ACHN (cell line): ENCODE measurements at places on chromosomes 5 and 9.

DNA sequence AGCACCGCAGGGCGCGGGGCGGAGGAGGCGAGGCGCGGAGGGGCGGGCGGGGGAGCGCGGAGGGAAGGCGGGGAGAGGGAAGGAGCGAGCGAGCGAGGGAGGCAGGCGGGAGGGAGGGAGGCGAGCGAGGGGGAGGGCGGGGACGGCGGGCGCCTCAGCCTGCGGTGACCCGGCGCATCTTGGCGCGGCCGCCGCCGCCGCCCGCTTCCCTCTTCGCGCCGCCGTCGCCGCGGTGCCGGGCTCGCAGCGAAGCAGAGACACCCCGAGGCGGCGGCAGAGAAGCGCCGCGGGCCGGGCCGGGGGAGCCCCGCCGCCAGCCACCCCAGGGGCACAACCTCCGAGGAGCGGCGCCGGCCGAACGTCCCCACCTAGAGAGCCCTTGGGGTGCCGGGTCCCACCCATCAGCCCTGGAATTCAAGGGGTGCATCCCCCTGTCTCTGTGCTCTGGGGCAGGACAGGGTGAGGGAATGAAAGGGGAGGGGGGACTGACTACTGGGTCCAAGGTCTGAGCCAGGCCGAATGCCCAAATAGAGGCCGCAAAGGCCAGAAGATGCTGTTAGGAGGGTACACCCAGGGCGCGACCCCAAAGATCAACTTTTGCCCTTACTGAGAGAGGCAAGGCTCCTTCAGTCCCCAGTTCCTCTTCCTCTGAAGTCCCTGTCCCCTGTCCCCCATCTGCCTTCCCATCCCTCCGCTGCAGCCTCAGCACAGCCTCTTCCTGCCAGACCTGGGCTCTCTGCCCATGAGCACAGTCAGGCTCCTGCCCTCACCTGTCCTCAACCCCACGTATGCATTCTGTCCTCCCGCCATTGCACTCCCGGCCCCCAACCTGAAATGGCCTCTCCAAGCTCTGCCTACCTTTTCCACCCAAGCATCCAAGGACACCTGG lies at the start of gene ADAMTS2:
ADAMTS2 (minus strand) TSS at position 29 of the 889 bp plus-strand sequence. CDS start 133 bp downstream, outside the sequence.
- DNase-seq, result no peak

GRCh38 chr5:995318-995717 lies 13.3 kb upstream of the NKD2 start:
- DNase-seq, result no peak

DNA sequence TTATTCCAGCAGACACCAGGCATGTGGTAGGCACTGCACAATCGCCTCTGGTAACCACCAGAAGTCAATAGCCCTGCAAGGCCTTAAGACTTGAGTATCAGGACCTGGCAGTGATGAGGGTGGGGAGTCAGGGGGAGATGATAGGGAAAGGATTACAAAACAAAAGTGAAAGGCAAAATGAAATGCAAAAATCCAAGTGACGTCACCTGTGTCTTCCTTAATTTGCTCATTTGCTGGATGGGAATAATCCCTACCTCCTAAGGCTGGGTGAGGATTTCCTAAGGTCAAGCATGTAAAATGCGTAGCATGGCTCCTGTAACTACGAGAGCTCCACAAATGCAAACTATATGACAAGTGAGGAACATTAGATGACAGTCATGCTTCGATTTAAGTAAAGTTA lies 58.4 kb downstream of the FOXI1 start:
- no peak for DNase-seq

GRCh38 chr5:97297063-97297703 lies 114.1 kb upstream of the RIOK2 start:
- peak; percentile 15 for DNase-seq

DNA sequence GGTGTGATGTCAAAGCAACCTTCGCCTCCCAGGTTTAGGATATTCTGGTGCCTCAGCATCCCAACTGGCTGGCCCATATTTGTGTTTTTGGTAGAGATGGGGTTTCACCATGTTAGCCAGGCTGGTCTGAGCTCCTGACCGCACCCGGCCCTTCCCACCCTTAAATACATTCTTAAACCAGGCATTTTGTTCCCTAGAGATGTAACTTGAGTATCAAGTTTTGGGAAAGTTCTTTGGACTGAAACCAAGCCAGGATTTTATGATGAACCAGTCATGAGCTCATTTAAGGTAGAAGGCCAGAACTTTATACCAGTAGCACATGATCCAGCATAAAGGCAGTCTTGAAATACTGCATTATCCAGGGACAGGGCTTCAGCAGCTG lies 3.5 kb downstream of the RPL7A start:
- DNase-seq, result no peak

- DNase-seq, result no peak
Measured at GRCh38 chr9:4038182-4038723, 261.6 kb downstream of the GLIS3 start.

DNA sequence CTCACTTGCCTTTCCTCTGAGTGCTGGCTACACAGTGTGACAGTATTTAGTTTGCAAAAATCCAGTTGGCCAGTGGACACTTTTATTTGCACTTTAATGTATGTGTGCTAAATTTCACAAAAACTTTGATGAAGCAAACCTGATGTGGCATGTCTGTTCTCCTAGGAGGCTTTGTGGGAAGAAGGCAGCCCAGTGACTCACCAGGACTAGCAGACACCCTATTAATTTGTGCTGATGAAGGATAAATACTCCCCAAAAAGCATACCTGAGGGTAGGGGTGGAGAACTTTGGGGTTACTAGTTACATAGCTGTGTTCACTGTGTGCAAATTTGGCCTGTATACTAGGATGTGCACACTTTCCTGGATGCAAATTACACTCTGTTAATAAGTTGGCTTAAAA lies 39.3 kb upstream of the IPPK start:
- no peak for DNase-seq

GRCh38 chr9:130323051-130323745 lies 57.6 kb downstream of the HMCN2 start:
- DNase-seq, result no peak

DNA sequence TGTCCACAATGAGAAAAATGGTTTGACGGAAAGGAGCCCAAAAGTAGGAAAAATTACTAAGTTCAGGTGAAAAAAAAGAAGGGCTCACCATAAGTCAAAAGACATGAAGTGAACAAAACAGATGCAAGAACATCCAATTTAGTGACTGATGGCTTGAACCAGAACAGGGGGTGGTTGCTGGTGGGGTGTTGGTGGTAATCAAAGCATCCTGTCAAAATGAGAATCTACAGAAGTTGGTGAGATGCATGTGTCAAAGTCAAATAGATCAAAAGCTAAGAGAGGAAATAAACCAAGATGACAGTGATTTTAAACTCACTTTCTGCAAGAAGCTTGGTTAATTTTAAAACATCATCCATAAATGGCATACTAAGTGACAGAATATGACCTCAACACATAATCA lies 117.4 kb downstream of the MLLT3 start:
- DNase-seq, result no peak

DNA sequence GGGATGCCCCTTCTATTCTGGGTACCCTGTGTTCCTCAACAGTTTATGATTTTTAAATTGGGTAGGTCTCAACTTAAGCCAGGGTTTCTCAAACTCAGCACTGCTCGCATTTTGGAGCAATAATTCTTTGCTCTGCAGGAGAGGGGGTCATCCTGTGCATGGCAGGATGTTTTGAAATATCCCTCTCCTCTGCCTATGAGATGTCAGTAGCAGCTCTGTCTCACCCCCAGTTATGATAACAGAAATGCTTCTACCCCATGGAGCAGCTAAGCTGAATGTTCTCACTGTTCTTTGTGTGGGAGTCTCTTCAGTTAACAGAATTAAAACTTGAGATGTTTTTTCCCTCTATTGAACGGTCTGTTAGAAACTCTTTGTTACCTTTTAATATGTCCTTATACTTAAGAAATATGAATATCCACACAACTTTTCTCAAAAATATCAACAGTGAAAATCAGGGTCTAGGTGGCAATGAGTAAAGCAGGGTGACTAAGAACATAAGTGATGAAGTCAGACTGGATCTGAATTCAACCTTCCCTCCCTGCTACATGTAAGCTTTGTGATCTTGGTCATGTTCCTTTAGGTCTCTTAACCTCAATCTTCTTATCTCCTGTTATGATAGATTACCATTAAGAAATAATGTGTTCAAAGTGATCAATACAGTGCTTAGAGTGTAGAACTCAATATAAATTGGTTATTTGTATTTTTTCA lies 89.0 kb downstream of the CAMK4 start:
- DNase-seq, result no peak

GRCh38 chr5:105617436-105618215 lies 2053.1 kb downstream of the EFNA5 start:
- no peak for DNase-seq

- no peak for DNase-seq
Measured at GRCh38 chr9:116843863-116844620, 156.9 kb downstream of the TRIM32 start.

DNA sequence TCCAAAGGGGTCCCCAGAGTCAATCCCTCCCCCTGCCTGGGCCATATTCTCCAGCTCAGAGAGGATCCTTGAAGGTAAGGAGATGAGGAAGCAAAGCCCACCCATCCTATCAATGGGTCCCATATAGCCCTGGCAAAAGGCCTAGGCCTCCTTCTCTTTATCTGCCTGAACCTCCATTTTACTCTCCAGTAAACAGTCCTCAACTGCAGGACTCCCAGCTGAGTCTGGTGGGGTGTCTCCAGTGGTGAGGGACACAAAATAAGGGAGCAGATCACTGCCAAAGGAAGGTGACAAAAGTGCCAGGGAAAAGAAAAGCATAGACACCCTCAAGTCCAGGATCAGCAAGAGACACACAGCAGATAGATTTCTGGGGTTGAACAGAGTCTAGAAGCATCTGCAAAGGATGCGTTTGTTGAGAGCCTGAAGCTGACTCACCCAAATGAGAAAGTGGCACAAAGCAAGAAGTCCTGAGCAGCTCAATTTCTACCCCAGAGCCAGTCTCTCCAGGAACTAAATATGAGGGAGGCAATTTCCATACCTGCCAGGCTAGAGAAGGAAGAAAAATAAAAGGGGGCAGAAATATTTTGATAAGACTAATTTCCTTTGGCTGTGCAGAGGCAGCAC lies 2.7 kb upstream of the EBF1 start:
- DNase-seq, result no peak

GRCh38 chr5:31995006-31995405 lies 179.1 kb downstream of the GOLPH3 start:
- no peak for DNase-seq

- DNase-seq, result no peak
Measured at GRCh38 chr9:104784098-104784497, 20.2 kb downstream of the NIPSNAP3B start.

GRCh38 chr5:55530669-55531068 lies 4.1 kb downstream of the PLPP1 start:
- DNase-seq, result no peak

GRCh38 chr5:128216860-128217531 lies 133.4 kb downstream of the SLC12A2 start:
- peak; percentile 87 for DNase-seq

- no peak for DNase-seq
Measured at GRCh38 chr9:7546261-7546660, 253.3 kb downstream of the DMAC1 start.

DNA sequence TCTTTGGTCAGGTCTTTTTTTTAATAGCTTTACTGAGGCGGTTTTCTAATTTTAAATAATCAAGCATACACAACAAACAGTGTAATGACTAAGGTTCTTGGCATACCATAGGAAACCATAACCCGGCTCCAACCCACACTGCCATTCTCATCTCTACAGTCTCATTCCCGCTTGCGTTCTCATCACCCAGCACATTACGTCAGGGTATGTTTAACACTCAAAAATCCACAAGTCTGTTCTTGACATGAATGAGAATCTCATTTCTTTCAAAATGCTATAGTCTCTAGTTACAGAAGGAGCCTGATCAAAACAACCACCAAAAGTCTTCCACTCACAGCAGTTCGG lies 505 bp downstream of the C5orf34 start:
- peak; percentile 64 for DNase-seq

GRCh38 chr9:16247188-16247875 lies 623.1 kb downstream of the BNC2 start:
- peak; percentile 75 for DNase-seq

DNA sequence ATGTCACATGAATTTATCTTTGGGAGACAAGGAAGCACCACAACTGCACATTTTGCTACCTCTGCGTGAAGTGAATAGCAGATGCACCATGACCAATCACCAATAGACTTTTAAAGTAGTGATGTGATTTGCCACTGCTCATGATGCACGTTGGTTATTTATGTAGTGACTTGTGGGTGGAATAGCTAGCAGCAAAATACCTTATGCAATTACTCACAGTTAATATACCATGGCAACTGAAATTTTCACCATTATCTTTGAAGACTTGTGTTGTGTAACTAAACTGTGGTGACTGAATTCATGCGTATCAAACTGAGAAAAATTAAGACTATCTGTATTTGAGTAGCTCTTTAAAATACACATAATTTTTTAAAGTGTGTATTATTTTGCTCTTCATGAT lies 46.2 kb upstream of the TUSC1 start:
- DNase-seq, result no peak

DNA sequence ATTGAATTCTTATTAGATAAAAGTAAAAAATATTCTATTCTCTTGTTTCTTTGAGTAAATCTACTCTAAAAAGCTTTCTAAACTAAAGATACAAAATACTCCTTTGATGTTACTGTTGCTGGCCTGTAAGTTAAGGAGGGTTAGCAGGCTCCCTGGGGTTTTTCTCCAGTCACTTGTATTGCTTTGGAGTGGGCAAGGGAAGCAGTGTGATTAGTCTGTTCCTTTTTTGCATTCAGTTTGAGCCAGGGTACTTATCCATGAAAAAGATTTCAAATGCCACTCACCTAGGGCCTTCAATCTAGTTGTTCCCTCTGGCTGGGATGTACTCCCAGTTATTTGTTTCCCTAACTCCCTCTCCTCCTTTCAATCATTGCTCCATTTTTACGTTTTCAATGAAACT lies 256.2 kb upstream of the SMC2 start:
- no peak for DNase-seq

- DNase-seq, result no peak
Measured at GRCh38 chr5:72138943-72139521, 31.8 kb downstream of the MAP1B start.

DNA sequence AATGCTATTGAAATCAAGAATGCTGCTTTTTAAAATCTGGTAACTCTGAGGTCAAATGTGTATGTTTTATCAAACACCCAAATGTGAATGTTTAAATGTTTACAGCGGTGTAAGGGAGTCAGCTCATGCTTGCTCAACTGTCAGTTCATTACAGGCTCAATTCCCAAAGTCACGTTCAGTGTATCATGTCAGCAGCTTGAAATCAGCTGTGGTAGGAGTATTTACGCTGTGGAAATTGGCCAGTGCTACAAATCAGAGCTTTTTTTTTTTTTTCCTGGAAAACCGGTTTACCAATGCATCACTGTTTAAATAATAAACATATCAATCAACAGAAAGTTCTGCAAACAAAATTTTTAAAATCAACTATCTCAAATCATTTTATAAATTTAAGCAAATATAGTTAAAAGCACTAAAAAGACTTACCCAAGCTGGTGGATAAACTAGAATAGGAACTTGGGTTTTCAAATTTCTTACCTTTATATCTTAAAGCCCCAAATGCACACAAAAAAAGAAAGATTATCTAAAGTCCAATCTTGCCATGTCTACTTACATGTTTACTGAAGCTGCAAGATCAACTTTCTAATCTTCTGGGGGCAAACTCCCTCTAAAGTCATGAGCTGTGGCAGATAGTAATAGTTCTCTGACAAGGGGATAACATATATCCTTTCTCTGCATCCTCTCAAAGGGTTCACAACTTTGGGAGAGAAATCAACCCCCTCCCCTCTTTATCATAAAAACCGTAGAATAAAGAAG lies 57.6 kb upstream of the GRAMD2B start:
- DNase-seq, result no peak

GRCh38 chr9:108095496-108095895 lies 605.9 kb upstream of the KLF4 start:
- no peak for DNase-seq
